Hippocampal formation (tissue), 2 donors: ENCODE measurements at places on chromosomes 3 and 15.

DNA sequence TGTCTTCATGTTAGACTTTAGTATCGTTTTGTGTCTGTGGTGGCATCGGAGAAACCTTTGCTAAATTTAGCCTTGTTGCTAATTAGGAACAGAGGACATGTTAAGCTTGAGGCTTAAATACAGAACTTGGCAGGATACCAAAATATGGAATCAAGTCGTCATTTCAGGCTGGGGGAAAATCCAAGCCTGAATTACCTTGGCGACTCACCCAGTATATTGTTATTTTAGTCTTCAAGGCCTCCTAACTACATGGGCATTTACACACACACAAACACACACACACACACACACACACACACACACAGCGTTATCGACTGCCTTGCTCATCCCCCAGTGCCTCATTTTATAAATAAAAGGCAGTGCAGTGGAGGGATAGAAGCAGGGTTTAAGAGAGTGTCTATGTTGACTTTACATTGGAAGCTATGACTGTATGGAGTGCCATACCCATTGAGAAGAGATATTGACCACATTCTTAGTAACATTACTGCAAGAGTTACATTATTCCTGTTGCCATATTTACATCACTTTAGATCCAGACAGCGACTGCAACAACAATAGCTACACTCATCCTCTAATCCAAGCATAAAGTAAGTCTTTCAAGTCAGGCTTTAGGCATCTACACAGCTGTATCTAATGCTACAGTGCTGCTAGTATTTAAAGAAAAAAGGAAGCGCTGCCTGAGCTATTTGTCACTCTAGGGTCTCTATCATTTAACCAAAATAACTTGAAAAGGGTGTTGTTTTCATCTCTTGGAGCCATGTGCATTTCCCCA lies 210.8 kb upstream of the SEMA6D start:
- DNase-seq: no peak

DNA sequence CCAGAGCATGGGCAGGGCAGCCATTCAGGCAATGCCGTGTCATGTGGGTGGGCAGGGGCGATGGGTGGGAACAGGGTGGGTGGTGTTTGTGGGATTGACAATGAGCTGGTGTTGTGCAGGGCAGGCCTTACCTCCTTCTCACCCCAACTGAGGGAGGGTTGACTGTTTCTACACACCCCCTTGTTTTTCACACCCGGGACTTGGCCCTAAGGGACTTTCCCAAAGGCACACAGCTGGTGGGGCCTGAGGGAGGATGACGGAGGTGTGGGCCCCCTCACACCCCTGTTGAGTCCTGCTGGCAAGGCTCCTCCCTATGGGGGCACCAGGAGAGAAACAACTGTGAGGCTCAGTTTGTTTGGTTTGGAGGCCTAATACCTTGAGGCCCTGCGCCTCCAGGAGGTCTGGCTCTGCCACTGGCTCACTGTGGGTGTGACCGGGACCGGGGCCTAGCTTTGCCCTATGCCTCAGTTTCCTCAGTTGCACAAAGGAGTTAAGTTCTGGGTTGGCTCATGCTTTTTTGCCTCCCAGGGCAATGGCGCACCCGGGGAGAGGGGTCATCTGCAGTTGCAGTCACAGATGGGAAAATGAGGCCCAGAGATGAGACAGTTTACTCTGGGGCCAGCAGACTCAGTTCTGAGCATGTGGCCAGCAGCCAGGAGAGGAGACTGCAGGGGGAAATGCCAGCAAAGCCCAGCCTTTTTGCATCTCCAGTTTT lies 5.1 kb upstream of the DNAH1 start:
- DNase-seq: no peak

- no peak for DNase-seq
These were observed 375.4 kb upstream of the PROK2 start for GRCh38 chr3:72160351-72160750.

- no peak for DNase-seq
These were observed 256.1 kb downstream of the PLCL2 start for GRCh38 chr3:17140670-17141505.

DNA sequence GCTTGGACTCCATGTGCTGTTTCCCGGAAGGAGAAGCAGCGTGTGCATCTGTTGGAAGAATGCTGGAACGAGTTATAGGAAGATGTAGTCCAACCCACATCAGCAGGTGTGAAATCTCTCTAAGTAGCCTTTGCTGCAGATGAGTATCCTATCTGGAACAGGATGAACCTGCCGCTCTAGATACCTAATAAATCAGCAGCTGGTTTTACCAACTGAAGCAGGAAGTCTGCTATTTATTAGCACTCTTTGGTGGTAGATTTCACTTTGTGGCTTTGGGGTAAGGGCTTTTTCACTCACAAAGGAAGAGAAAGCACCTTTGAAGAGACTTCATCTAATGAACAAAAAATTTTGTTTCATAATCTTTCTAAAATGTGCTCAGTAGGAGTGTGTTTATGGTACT lies 66.4 kb downstream of the DCUN1D1 start:
- no peak for DNase-seq

GRCh38 chr3:105243076-105243475 lies 123.6 kb upstream of the ALCAM start:
- no peak for DNase-seq

GRCh38 chr3:140223197-140223596 lies 288.2 kb downstream of the CLSTN2 start:
- no peak for DNase-seq

DNA sequence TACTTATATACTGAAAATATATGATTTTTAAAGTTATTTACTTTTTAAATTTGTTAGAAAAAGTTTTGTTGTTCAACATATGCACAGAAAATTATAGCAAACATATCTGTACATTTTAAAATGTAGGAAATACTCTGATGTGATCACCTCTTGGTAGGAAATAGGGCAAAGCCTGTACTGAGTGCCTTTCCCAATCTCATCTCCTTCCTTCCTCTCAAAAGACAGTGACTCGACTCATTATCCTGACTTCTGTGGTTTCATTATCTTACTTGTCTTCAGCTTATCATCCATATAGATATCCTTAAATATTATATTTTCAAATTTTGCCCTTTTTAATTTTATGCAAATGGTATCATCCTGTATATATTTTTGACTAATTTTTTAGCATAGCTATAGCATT lies 18.4 kb upstream of the ALCAM start:
- DNase-seq: no peak

GRCh38 chr3:95272781-95273180 lies 1209.9 kb downstream of the NSUN3 start:
- DNase-seq: no peak

DNA sequence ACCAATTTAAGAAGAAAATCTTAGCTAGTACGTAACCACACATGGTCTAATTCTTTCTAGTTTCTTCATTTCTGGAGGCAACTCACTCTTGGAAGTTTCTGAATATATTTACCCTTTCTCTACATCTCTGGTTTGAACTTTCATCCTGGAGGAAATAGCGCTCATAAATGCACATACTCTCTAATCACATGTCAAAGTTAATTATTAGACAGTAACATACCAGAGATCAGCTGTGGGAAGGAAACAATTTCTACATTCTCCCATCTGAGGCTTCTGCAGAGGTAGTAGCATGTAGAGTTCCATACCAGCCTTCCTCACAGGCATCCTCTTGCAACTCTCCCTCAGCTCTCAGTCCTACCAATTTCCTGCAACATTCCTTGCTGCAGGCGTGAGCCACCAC lies 132.5 kb downstream of the RBPMS2 start:
- no peak for DNase-seq

DNA sequence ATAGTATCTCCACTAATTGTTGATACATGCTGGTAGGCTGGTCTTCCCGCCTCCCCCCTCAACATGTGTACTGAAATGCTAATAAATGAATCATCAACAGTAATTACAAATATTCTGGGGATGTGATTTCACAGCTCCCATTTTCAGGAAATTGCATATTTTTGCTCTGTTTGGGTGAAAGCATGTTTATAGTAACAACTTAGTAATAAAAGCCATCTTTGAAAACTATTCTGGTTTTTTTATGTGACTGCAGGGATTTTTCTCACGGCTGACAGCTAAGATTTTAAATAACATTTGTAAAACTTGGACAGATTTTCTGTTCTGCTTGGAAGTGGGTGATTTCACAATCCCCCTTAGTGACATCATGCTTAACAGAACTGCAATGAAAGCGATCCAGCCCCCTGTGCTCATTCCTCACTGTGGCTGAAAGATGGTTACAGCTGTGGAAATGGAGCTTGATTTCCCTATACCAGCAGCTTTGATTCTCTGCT lies 25.6 kb upstream of the FAM174B start:
- DNase-seq: no peak

GRCh38 chr3:146544929-146545528 lies 622 bp upstream of the PLSCR1 start:
- DNase-seq: no peak

DNA sequence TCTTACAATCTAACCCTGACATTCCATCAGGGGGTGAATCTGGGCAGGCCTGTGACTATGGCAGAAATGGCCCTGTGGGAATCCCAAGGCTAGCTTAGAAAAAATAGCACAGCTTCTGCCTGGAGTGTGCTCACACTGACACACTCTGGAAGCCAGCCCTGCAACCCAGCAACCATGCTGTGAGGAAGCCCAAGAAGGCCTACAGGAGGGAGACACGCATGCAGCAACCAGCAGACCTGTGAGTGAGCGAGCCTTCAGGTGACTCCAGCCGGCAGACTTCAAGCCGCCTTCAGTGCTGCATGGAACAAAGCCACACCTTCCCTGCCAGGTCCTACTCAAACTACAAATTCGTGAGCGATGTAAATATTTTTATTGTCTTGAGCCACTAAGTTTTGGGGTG lies 26.1 kb downstream of the RAB6B start:
- DNase-seq: no peak

GRCh38 chr15:68316061-68316804 lies 38.7 kb downstream of the FEM1B start:
- DNase-seq: no peak

DNA sequence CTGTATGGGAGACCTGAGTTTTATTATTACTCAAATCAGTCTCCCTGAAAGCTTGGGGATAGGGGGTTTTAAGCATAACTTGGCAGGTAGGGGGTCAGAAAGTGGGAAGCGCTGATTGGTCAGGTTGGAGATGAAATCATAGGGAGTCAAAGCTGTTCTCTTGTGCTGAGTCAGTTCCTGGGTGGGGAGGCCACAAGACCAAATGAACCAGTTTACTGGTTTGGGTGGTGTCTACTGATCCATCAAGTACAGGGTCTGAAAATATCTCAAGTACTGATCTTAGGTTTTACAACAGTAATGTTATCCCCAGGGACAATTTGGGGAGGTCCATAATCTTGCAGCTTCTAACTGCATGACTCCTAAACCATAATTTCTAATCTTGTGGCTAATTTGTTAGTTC lies 17.8 kb upstream of the IQCF6 start:
- DNase-seq: no peak

- DNase-seq: no peak
These were observed 18.8 kb upstream of the THRB start for GRCh38 chr3:24513463-24513862.

DNA sequence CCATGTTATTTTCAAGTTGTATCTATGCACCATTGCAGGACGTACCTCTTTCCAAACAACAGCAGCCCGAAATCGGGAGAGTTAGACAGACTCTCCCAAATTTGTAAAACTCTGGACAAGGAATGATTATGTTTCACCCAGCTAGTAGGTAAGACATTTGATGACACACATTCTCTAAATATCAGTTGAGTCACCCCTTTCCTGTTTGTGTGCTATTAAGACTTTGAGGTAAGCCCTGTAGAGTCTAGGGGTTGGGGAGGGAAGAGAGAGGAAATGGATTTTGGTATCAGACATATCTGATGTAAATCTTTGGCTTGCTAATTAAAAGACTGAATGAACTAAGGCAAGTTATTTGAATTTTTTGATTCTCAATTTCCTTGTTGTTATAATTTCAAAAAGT lies 999.0 kb downstream of the TUSC7 start:
- DNase-seq: no peak

DNA sequence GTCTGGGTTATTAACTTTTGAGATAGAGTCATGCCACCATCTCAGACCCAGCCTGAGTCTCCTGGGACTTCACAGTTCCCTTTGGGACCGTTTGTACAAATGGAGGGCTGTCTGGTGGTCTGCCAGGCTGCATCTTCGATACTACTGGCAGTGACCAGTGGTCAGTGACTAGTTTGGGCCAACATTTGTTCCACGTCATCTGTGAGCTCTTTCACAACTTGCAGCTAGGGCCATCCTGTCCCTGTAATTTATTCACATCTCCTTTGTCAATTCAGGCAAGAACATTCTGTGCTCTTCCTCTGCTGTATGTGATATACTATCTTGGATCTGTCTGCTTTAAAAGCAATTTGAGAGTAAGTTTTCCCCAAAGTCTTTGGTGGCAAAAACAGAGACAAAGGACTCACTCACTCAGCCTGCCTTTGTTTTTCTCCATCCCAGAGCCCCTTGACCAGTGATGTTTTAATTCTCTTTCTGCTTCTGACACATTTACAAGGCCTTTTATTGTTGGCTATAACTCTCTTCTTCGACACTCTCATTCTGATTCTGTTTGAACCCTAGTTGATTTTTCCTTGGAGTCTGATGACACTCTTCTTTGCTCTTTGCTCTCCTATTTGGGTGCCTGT lies 353.4 kb downstream of the EPHB1 start:
- DNase-seq: no peak

DNA sequence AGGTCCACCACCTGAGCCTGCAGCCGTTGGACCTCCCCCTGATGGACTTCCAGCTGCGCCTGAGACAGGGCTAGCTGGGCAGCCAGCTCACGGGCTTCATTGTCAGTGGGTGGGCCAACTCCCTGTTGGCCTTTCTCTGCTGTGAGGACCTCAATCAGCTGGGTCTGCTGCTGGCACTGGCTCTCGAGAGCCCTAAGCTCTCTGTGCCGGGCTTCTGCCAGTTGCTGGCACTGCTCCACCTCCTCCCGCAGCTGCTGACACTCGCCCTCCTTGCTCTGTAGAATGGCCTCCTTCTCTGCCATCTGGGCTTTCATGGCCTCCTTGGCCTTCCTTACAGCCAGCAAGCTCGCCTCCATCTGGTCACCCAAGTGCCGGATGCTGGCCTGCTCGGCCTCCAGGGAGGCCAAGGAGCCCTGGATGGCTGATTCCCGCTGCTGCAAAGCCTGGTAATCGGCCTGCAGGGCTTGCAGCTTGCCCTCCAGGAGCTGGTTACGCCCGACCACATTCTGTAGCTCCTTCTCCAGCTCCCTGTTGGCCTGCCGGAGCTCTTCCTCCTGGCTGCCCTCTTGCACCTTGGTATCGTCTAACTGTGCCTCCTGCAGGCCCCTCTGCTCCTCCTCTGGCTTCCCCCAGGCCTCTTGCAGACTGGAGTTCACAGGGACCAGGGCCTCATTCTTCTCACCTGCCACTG lies 23.8 kb downstream of the CXCR6 start:
- DNase-seq: peak; percentile 19

DNA sequence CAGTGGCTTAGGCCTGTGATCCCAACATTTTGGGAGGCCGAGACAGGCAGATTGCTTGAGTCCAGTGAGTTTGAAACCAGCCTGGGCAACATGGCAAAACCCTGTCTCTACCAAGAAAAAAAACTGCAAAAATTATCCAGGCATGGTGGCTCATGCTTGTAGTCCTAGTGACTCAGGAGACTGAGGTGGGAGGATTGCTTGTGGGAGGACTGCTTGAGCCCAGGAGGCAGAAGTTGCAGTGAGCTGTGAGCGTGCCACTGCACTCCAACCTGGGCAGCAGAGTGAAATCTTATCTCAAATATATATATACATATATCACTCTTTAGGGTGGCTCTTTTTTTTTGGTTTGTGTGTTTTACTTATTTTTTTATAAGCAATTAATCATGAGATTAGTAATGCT lies 83.7 kb upstream of the WDR72 start:
- no peak for DNase-seq
